AG10803 (cell line): ENCODE measurements at places on chromosomes 7 and 10.
A peak's percentile ranks its signal among the peaks of the same experiment; 100 is the strongest.

DNA sequence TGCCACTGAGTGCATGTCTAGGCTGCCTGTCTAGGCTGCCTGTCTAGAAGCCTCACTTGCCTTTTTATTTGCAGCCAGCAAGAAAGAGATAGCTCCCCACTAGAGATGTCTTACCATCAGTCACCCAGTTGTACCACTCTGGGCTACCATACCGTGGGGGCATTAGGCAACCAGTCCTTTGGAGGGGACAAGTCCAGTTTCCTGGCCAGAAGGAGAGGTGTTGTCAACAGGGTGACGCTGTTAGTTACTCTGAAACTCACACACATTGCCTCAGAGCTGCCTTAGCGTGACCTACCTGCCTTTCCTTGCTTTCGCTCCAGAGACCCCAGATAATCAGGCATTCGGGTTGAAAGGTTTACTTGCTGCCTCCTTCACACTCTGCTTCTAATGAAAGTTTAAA lies 155.4 kb downstream of the CELF2 start:
- DNase-seq: no peak

DNA sequence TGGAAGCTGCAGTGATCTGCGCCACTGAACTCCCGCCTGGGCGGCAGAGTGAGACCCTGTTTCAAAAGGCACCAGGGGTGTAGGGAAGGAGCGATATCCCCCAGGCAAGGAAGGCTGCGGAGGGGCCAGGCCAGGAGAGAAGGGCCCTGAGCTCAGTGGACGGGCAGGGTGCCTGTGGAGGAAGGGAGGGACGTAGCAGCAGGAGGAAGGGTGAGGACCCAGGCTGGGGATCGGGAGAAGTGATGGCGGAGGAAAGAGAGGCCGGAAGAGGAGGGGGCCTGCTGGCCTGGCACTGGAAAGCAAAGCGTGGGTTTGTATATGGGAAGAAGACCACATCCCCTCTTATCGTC lies 45.6 kb downstream of the ALOX5 start:
- DNase-seq: no peak

- DNase-seq: no peak
Measured at GRCh38 chr10:32556783-32557395, 110.9 kb downstream of the CCDC7 start.

GRCh38 chr10:120012566-120012965 lies 120.0 kb downstream of the SEC23IP start:
- no peak for DNase-seq

GRCh38 chr7:143069912-143070500 lies 17.9 kb downstream of the OR6V1 start:
- DNase-seq: no peak

DNA sequence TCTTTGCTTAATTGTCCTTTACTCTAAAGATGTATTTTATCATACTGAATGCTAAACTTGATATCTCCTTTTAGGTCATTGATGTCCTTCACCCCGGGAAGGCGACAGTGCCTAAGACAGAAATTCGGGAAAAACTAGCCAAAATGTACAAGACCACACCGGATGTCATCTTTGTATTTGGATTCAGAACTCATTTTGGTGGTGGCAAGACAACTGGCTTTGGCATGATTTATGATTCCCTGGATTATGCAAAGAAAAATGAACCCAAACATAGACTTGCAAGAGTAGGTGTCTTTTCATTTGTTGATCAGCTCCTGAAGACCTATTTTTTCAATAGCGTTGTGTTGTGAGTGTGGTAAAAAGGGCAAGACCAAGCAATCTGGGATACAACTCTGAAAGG lies 1.8 kb downstream of the RPS24 start:
- no peak for DNase-seq

GRCh38 chr7:78479348-78479747 lies 680.8 kb downstream of the PHTF2 start:
- peak; percentile 64 for DNase-seq

DNA sequence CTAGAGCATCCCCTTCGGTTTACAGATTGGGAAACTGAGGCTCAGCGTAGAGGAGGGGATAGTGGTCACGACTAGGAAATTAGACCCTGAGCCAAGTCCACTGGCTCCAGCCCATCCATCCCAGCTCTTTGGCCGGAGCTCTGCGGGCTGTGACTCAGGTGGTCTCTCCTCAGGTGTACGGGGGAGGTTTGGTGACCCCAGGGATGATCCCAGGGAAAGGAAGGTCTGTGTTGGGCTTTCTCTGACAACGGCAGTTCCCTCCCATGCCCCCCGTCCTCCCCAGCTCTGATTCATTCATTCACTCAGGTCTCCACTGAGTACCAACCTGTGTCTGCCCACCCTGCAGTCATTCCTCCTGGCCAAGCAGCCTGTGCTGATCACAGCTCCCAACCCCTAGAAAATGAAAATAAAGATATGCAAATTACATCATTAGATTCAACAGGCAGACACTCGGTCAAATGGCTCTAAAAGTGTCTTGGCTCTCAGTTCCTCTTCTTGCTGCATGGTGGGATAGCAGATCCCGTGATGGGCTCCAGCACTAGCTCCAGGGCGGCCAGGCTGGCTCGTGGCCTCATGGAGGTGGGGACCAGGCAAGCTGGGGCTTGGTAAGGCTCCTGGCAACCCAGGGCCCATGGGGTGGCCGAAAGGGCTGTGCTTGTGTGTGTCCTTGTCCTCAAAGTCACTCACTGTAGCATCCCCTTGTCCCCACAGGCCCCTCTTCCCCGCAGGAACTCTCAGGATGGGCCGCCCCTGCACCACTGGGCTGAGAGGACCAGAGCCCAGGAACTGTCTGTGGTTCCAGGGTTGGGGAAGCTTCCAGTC lies 37.8 kb downstream of the CLRN3 start:
- DNase-seq: no peak

GRCh38 chr10:107718864-107719263 lies 554.4 kb upstream of the SORCS1 start:
- DNase-seq: no peak
